ENCODE measurements at places on chromosomes 1 and 21.

- peak; percentile 97 for DNase-seq
These were observed 2.4 kb downstream of the ACTN2 start for GRCh38 chr1:236688705-236689104.

- DNase-seq = no peak
These were observed 121.7 kb downstream of the KIF26B start for GRCh38 chr1:245276445-245276844.

GRCh38 chr1:1470626-1471388 is 758 bp upstream of the ATAD3B start:
- DNase-seq = peak; percentile 21

DNA sequence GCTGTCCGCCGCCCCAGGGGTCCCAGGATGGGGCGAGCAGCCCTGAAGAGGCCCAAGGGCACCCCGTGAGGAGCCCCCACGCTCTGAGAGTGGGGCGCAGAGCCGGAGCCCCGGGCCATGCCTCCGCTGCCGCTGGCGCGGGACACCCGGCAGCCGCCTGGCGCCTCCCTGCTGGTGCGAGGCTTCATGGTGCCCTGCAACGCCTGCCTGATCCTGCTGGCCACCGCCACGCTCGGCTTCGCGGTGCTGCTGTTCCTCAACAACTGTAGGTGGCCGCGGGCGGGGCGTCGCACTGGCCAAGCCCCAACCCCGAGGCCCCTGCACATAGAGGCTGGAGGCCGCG is 14.5 kb downstream of the AGRN start:
- no peak for DNase-seq

DNA sequence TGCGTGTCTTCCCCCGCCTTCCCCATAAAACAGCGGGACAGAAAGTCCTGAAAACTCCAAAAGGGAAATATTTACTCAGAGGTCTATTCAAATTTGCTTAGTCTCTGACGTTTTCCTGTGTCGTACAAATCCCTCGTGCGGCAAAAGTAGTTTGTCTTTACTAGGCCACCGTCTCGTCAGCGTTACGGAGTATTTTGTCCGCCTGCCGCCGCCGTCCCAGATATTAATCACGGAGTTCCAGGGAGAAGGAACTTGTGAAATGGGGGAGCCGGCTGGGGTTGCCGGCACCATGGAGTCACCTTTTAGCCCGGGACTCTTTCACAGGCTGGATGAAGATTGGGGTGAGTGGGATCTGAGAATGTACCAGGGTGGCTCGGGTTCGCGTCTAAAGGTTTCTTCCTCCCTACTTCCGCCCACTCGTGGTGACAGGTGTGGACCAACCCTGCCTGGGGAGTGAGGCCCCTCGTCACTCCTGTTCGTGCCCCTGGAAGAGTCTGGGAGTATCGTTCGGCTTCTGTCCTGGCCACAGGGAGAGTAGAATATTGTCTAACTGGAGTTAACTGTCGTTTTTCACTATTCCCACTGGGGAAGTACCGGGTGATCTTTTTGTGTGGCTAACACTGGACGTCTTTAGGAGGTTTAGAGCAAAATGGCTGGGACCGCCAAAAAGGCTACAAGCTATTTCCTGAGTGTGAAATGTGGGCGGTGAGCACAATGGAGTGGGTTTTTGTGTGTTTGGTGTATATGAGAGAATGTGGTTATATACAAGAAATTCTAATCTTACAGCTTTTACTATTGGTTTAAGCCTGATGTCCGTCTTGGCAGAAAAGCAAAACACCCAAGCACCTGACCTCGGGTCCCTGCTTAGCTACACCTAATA is at the start of gene ATF6:
Gene ATF6 (plus strand): TSS at position 219 of the 880 bp plus-strand sequence. CDS start 41 bp downstream, at position 260.
- DNase-seq = peak; percentile 94

DNA sequence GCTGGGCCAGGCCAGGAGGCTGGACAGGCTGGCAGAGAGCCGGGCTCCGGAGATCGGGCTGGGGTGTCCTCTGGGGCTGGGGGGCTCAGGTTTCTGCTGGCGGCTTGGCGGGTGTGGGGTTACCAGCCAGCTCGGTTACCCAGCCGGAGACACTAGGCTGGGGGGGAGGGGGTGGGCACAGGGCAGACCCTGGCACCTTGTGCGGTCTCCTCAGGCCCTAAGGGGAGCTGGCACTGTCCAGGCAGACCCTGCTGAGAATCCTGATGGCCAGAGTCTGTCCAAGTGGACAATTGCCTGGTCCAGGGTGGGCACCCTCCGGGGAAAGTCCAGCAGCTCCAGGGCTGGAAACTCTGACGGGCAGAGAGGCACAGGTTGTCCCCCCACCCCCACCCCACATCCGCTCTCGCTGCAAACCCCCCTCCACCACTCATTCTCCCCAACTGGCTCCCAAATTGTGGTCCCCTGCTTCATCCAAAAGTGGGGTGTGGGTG is 6.7 kb downstream of the ZBTB7B start:
- DNase-seq = no peak

DNA sequence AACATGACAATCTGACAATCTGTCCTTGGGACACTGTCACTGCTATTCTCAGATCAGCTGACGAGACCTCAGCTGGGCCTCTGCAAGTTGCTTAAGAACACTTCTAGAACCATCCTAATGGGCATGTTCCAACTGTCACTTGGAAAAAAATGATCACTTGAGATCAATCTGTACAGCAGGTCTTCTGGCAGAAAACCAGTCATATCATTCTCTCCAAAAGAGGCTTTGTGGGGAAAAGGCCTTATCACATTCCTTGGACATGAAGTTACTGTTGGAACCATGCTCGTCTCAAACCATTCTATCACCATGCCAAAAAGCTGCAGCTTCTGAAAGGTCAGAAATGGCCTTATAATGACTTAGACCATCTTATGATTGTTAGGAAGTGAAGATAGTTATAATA is 744.2 kb downstream of the USP25 start:
- peak; percentile 14 for DNase-seq

DNA sequence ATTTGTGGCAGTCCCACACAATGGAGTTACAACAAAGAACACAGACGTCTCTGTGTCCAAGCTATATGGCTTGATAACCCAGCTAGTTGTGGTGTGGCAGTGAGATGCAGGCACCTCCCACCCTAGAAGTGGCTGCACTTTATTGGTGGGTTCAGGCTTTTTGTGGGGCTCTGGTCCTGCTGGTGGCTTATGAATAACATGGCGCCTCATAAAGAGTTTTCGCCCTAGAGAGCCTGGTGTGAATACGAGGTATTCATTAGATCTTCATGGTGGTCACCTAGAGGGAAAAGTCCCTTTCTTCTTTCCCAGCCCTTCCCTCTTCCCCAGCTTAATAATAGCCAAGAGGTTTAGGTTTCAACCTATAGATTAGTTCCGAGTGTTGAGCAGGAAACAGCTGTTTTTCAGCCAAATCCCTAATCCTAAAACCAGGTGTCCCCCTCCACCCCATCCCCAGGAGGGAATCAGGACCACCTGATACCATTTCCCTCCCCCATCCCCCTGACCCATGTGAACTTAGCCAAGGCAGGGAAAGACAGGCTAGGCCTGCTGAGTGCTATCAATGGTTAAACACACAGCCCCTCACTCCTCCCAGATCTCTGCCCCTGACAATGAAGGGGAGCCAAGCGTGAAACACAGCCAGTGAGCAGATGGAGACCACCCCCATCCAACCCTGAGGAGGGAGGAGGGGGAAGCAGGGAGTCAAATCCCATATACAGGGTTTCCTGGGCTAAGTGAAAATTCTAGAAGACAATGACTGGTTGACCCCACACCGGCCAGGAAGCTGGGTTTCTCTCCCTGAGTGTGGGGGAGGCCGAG is 58.2 kb downstream of the NFASC start:
- DNase-seq = no peak

DNA sequence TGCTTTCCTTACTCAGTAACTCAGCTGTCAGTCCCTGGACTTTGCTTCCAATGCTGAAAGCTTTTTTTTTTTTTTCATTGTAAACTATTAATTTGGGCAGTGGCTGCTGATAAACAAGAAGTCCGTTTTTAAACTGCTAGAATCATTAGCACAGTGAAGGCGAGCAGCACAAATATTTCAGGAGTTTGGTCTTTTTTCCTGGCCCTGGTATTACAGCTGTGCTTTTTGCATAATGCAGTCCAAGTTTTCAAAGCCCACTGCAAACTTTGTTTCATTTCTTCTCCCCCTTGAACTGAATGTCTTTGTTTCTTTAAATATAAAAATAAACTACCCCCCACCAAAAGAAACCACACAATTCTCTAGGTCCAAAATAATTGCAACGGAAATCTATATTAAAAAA is 6.6 kb downstream of the GLIS1 start:
- DNase-seq = peak; percentile 20

DNA sequence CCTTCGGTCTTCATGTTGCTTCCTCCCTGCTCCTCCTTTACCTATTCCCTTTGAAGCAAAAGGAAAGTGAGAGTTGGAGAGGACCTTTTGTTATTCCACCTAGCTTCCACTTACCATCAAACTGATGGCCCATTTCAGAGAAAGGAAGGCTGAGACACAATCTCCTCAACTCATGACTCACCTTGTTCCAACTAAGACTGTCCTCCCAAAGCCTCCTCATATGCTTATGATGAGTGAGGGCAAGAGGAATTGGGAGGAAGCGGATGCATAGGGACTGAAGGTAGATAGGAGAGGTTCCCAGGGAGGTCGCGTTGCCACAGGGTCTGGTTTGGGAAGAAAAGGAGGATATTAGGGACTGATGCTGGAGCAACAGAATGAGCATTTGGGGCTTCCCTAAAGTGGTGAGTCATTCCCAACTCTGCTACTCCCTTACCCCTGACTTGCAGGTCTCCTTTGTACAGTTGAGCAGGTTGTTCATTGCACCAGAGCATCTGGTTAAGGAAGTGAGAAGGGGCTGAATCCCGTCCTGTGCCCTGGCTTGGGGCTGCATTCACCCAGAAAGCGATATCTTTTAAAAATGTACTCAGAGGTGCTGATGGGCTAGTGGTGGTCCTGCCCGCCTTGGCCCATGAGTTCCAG is 35.0 kb downstream of the LGR6 start:
- no peak for DNase-seq

- DNase-seq = no peak
These were observed 7.1 kb downstream of the PSRC1 start for GRCh38 chr1:109275706-109276345.

DNA sequence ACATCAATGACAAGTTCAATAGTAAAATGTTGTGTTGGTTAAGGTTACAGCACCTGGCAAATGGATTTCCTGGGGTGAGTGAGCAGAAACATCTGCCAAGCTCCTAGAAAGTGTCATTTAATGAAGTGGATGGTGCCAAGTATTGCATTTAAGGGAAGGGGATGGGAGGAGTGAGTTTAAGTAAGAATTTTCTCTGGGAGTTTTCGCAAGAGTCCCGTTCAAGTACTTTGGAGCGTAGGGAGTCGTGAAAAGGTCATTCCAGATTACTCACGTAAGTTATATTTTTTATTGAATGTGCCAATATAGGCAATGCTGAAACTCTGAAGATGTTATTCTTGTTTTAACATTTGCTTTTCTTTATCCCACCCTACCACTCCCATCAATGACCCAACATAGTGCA is 117.4 kb upstream of the RAB3GAP2 start:
- no peak for DNase-seq

GRCh38 chr1:220928725-220929300 is 49.6 kb downstream of the HLX start:
- no peak for DNase-seq

GRCh38 chr1:45848714-45849113 is 45.3 kb downstream of the MAST2 start:
- peak; percentile 30 for DNase-seq

- DNase-seq = peak; percentile 90
These were observed 605.8 kb upstream of the ADAMTS5 start for GRCh38 chr21:27572696-27573095.

DNA sequence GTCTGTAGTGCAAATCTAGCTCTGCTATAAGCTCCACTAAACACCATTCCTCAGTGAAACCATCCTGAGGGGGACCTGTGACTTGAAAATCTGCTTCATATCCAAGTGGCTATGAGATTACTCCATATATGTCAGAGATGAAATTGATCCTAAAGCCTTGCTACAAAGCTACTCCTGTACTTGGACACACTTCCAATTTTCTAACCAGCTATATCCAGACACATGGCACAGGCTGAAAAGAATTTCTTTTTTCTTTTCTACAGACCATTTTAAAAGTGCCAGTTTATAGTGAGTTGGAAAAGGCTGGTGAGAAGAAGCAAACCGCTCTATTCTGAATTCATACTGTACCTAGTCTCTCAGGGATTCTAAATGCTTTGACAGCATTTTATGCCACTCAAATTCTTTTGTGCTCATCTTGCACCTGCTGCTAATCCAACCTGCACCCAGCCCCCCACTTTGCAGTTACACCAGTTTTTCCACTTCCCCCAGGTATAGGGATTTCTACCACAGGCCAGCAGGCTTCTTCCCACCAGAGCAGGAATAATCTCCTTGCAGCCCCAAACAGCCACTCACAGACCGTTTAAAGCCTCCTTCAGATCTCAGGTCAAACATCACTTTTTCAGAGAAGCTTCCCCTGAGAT is 112.5 kb downstream of the RERE start:
- no peak for DNase-seq

- peak; percentile 50 for DNase-seq
These were observed 51.7 kb upstream of the ACADM start for GRCh38 chr1:75672528-75673393.

DNA sequence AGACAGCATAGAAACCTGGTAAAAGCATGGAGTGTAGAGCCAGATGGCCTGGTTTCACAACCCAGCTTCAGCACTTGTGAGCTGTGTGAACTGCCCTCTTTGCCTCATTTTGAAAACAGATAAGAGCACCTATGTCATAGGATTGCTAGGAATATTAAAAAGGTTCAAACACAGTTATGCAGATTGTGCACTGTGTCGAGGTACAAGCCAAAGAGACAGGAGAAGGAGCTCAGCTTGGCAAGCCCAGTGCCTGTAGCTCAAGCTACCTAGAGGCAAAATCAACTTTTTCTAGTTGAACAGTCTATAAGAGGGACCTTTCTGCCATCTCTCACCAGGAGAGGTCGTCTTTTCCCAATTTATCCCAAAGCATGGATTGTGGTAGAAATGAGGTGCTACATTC is 5.0 kb downstream of the CHODL start:
- no peak for DNase-seq

DNA sequence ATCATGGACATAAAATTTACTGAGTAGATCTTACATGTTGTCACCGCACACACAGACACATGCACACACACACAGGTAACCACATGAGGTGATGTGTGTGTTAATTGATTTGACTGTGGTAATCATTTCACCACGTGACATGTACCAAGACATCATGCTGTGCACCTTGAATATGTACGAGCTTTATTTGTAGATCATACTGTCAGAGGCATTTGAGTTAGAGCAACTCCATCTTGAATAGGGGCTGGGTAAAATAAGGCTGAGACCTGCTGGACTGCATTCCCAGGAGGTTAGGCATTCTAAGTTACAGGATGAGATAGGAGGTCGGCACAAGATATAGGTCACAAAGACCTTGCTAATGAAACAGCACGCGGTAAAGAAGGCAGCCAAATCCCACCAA is 31.7 kb upstream of the TRIM17 start:
- no peak for DNase-seq

GRCh38 chr1:154328318-154329151 is 3.2 kb downstream of the ATP8B2 start:
- peak; percentile 55 for DNase-seq

DNA sequence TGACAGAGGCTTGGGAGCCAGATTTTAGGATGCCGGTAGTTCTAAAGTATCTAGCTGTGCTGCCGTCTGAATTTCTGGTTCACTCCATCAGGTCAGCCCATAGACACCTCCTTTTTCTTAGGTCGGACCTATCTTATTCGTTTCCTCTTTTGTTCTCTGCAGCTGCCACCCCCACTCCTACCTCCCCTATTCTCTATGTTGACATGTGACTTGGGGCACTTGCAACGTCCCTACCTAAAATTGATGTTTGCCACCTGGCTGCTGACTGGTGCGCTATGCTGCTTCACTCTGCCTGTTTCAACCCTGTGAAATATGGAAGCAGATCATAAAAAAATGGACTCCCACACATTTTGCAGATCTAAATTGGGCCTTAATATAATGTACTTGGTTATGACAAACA is 55.3 kb downstream of the PBX1 start:
- DNase-seq = no peak

GRCh38 chr1:92486251-92487077 is at the start of gene GFI1:
TSS of gene GFI1 (minus strand) at chr1:92486925. CDS start at chr1:92483487, 3,438 bp downstream.
- peak; percentile 14 for DNase-seq
